Left forelimb (tissue), 1 donor: ENCODE measurements at places on chromosomes 13 and 19.

GRCh38 chr19:46975011-46975924 lies 44.4 kb upstream of the NPAS1 start:
- no peak for DNase-seq

- no peak for DNase-seq
These were observed 61.8 kb downstream of the OLFM4 start for GRCh38 chr13:53090461-53090860.

DNA sequence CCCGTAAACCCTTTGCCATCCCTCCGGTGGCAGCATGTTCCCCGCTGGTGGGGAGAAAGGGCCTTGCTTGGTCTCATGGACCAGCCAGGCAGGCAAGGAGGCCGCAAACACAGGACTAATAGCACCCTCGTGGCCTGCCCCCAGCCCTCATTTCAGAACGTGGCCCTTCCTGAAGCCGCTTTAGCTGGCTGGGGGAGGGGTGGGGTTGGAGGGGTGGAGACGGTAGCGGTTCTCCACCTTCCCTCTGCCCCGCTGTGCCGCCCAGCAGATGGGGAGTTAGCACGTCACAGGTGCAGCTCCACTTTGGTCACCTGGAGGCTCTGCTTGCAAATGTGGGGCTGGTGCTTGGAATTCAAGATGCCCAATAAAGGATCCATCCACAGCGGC lies 59.3 kb upstream of the URI1 start:
- DNase-seq: no peak

DNA sequence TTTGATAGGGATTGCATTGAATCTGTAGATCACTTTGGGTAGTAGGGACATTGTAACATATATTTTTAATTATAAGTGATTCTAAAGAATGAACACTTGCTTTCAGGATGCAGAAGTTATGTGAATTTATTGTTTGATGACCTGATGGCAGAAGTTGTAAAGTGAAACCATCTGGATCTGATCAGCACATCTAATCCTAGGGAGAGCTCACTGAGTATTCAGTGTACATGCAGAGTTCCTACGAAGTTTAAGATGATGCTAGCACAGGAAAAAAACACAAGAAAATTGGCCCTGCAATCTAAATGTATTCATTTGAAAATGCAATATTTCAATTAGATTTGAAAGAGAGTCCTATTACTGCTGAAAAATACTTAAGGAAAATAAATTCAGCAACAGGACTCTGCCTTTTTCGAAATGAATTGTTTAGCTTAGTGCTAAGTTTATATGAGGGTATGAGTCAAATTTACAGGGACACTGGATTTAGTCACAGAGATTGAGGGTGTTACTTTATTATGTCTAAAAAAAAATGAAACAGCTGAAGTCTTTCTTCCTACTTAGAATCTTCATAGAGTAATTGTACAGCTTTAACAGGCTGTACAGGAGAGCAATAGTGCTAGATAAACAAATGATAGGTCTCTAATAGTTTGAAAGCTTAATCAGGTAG lies 385.7 kb downstream of the DCT start:
- DNase-seq: no peak

GRCh38 chr13:46295491-46296114 lies 83.9 kb downstream of the LRRC63 start:
- no peak for DNase-seq

DNA sequence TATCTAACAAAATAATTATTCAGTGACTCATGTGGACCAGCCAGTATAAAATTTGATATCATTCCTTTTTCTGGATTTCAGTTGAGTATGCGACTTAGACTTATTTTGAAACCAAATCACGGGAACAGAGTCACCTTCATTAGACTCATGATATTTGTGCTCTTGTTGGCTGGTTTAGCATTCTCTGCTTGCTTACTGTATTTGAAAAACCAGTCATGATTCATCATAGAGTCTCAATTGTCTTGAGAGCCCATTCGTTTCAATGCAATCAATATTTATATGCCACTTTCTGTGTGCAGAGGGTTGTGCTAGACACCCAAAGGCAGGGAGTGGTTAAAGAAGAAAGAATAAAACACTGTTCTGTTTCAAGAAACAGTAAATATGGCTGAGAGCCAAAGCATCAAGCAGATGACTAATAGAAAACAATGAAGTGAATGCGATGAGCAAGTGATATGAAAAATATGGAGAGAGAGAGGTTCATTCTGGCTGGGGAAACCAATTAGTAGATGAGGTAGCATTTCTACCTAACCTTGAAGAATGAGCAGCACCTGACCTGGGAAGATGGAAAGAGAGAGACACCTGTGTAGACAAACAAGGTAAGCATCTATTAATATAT lies 99.6 kb upstream of the MBNL2 start:
- no peak for DNase-seq

DNA sequence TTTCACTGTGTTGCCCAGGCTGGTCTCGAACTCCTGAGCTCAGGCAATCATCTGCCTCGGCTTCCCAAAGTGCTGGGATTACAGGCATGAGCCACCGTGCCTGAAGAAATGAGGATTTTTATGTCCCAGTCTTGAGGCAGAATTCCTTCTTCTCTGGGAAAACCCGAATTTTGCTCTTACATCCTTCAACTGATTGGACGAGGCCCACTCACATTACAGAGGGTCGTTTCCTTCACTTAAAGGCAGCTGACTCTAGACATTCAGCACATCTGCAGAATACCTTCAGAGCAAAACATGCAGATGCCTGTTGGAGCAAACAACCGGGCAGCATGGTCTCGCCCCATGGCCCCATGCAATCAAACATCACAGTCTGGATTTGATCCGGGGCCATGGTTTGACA lies 36.3 kb upstream of the NFIC start:
- DNase-seq: no peak

DNA sequence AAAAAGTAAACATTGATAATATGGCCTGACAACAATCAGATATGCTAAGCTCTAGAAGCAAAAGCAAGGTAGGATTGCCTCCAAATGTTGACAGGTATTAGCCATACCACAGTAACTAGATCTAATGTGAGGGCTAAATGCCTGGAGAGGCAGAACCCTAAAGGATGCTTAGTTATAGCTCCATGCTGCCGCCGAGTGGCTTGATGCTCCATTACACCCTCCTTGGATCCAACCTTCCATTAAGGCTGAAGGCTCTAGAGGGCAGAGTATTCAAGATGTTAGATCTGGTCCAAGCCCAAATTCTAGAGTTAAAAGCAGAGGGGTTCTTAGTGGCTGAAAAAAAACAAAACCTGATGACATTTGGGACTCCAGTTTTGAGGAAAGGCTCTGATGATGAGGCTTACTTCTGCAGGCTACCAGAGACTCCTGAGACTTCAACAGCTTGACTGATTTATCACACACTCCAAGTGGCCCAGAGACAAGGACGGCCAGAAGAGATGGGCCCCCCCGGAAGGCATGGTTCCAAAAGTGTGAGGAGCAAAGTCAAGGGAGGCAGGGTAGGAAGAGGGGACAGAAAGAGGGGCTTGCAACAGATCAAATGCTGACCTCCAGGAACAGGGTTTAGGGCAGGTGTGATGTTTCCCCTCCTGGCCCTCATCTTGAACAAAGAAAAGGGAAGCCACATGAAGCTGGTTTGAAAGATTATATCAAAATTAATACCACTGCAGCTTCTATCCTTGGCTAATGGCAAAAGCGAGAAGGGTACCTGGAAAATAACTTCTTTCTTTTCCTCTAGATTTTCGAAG lies 21.9 kb upstream of the CPB2 start:
- DNase-seq: no peak

DNA sequence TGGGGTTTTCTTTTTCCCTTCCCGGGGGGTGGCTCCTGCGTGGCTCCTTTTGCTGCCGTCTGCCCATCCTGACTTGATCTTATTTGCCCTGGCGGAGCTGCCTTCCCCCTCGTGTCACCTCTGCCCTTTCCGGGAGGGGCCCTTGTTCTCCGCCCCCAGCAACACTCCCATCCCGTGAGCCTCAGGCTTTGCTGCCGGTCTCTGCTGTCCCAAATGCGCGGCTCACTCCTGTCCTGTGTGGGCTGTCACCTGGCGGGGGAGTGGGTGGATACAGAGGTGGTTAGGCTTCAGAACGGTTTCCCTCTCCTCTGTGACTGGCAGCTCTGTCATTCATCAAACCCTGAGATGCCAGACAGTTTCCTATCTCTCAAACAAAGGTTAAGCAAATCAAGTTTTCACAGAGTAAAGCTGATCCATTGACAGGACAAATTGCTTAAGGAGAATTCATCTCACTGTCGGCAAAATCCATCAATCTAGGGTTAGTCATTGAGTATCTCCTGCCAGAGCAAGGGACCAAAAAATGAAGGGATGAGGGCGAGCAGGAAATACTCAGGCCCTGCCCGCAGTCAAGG lies 84.0 kb downstream of the ANKRD10 start:
- no peak for DNase-seq

DNA sequence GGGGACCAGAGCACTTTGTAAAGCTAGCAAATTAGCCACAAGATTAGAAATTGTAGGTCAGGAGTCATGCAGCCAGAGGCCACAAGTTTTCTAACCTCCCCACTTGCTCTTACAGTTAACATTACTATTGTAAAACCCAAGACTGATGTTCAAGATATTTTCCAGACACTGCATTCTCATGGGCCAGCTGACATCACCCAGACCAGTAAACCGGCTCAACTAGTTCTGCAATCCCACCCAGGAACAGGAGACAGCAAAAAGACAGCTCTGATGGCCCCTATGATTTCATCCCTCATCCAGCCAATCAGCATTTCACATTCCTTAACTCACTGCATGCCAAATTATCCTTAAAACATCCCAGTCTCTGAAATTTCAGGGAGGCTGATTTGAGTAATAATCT lies 178.5 kb downstream of the PRR20E start:
- DNase-seq: no peak

DNA sequence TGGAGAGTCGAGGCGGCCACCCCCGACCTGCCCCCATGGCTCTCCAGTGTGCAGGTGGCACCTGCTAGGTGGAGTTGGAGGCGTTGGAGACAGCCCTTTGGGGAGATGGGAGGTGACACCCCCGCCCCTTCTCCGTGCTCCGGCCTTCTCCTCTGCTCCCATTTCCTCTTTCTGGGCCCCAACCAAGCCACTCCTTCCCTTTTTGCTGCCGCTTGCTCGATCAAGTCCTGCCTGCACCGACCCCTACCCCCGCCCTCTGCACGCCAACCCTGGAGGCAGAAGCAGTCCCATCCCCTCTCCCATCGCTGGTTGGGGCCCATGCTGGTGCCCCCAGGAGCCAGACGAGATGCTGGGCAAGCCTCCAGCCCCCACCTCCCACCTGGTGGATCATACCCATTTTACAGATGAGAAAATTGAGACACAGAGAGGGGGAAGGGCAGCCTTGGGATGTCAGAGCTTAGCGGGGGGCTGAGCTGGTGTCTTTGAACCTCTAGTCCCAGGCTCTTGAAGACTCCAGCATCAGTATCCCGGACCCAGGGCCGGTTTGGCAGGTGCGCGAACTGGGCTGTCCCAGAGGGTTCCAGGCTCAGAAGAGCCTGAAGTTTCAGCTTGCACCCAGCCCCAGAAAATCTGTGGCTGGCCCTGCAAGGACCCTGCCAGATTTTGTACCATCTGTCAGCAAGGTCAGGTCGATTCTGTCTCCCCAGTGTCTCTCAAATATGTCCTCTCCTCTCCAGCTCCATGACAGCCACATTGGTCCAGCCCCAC lies 10.3 kb downstream of the GNA15 start:
- no peak for DNase-seq

DNA sequence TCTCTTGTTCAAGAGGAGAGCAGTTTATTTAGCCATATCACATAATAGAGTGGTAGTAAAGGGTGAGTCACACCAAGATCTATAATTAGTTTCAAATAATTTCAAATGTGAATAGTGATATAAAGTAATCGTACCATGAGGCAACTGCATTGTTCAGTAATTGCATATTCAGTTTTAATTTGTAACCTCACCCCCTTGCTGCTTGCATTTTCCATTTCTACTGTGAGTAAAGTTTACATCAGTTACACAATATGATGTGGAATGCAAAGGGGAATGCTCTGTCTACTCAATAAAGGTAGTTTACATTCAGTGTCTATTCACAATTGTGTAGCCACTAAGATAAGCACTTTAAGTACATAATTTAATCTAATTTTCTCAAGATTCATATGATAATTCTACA lies 1695.7 kb upstream of the SPRY2 start:
- DNase-seq: no peak

GRCh38 chr13:73934215-73934641 lies 200.0 kb downstream of the KLF12 start:
- DNase-seq: no peak

GRCh38 chr19:35942235-35942634 lies 6.1 kb downstream of the LRFN3 start:
- no peak for DNase-seq

GRCh38 chr19:47283405-47284059 lies 8.8 kb downstream of the INAFM1 start:
- DNase-seq: no peak

- no peak for DNase-seq
These were observed 11.8 kb downstream of the IFNL1 start for GRCh38 chr19:39307822-39308530.

DNA sequence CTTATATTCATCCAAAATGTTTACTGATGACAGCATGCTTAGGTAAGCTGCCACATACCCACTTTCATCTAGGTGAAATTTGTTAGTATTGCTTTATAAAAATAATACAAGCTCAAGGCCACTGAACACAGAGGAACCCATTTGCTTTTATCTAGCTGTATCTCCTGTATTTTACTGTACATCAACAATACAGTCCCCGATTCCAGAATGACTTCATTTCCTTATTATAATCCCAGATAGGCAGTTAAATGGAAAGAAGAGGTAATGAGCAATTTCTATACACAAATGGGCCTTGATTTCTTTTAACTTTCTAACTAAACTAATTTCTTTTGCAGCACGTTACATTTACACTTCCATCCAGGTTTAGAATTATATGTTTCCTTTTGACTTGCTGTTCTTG lies 86.2 kb downstream of the SHISA2 start:
- DNase-seq: no peak

DNA sequence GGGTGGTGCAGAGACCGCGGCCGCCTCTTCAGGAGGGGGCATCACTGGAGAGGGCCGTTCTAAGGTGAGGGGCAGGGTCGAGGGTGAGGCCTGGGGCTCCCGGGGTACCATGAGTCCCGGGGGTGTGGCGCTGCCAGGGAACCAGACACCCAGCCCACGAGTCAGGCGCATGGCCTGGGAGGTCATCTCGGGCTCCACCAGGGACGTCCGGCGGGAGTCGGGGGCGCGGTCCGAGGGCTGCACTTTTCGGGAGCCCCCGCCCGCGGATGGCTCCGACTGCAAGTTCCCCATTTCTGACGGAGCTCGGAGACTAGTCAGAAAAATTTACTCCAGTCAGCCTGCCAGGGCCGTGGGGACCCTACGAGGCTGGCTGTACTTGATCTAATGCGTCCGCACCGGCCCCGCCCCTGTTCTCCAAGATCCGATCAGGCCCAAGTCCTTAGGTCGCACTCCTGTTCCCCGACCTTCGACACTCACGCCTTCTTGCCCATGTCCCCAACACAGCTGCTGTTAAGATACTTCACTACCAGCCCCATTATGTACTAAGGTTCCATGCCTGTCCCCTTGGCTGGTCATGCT lies 774 bp downstream of the GGN start:
- no peak for DNase-seq

- no peak for DNase-seq
These were observed 25.4 kb downstream of the PAK4 start for GRCh38 chr19:39150807-39151600.

GRCh38 chr19:58117841-58118575 lies 20.0 kb upstream of the ZSCAN18 start:
- DNase-seq: no peak
